ENCODE measurements at places on chromosomes 5 and 9.

GRCh38 chr5:122749886-122750285 lies 25.0 kb upstream of the SNX2 start:
- DNase-seq: no peak

DNA sequence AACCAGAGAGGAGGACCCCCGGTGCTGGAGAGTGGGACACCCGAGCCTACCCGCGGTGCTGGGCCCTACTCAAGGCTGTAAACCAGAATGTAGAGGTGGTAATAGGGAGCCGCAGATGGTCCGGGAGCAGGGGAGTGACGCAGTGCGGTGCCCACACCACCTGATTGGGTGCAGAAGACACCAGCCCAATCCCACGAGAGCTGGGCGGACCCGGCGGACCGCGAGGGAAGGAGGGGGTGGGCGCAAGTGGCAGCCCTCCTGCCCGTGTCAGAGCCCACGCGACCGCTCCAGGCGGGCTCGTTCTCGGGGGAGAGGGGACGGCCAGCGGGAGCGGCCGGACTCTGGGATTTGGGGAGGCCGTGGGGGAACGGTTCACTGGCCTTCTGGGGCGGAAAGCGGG lies 71.2 kb downstream of the C9orf50 start:
- DNase-seq: peak; percentile 27

- DNase-seq: no peak
Observed at GRCh38 chr5:138469540-138470321, 4.5 kb downstream of the EGR1 start.

GRCh38 chr5:139040081-139040480 lies 158.1 kb downstream of the SIL1 start:
- no peak for DNase-seq

DNA sequence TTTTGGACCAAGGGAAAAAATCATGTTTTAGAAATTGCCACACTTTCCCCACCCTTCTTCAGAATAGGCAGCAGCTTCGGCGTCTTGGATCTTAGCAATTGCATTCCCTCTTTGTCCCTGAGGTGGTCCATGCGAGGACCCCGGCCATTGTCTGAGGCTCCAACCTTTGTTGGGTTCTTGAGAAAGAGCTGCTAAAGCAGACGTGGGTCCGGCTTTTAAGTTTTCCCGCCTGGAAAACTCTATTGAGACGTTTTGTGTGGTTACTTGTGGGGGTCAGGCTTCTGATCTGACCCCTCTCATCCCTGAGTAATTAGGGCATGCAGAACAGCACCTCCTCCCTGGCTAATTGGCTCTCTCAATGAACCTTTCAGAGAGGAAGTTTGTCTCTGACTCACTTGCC lies 509.6 kb upstream of the TNC start:
- DNase-seq: no peak

GRCh38 chr9:128164307-128164885 lies 4.3 kb downstream of the BBLN start:
- DNase-seq: no peak

- DNase-seq: no peak
Observed at GRCh38 chr5:44783634-44784315, 25.0 kb upstream of the MRPS30 start.

DNA sequence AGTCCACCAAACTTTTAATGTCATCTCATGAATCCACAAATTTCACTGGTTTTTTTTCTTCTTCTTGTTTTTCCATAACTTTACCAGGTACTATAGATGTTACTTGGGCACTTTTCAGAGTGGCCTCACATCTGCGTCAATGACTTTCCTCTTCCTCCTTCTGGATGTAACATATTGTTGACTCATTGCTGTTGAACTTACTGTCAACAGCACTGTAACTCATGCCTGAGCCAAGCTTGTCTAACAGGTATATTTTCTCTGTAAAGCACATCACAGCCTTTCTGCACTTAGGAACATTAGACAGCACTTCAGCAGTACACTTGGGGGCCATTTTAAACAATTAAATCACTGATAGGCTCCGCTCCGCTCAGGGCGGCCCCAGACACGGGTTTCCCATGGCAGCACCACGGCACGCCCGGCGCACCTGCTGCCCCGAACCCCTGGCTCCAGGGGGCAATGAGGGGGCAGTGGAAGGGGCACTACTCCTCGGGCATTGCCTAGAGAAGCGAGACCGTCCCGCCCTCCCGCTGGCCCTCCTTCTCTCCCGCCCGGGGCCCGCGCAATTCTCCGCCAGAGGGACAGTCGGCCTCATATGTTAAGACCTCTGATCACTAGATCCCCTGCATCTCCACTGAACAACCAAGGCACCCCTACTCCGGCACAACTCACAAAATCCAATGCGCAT lies 41.9 kb upstream of the SPATA31C2 start:
- no peak for DNase-seq

DNA sequence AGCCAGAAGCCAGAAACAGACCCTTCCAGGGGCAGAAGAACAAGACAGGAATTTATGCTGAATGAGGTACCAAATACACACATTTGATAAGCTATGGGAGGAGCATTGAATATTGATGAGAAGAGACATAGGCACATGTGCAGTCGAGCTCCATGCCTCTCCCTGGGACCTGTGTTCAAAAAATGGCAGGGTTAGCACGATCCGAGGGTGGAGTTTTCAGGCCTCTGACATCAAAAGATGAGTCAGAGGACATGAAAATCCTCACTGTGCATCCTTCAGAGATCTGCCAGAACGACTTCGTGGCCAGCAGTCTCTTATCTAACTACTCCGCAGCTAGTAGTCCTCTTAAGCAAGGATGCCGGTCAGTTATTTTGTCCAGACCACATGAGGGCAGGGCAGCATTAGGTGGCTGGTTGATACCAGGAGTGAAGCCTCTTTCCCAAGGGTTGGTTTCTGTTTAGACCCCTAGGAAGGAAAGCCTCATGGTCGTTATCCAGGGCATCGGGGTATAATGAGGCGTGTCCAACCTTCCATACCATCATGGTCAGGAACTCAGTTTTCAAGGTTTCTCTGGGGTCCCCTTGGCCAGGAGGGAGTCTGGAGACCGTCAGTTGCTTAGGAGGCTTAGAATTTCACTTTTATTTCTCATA lies 11.6 kb upstream of the CMBL start:
- DNase-seq: no peak

GRCh38 chr9:12633016-12633765 lies 60.0 kb upstream of the TYRP1 start:
- DNase-seq: no peak

GRCh38 chr9:118686959-118687358 lies 682.3 kb downstream of the BRINP1 start:
- no peak for DNase-seq
